ENCODE measurements at places on chromosomes 5 and 9. TPM values are rescaled to one million over a fixed set of nuclear protein-coding genes. Genes with fewer than 3 reads are reported as not detected.

PCDHGA2 gene
- total RNA-seq = 2.8 TPM

COMMD10 gene
- total RNA-seq = 32.0 TPM

FCN2 gene
- not detected for total RNA-seq

SPINK6 gene
- not detected for total RNA-seq

IL9 gene
- total RNA-seq = not detected

LCN9 gene
- total RNA-seq = not detected

CARD9 gene
- 2.0 TPM for total RNA-seq

NXNL2 gene
- 4.3 TPM for total RNA-seq

EGR1 gene
- total RNA-seq = 4.1 TPM

GLRA1 gene
- total RNA-seq = not detected

DNA sequence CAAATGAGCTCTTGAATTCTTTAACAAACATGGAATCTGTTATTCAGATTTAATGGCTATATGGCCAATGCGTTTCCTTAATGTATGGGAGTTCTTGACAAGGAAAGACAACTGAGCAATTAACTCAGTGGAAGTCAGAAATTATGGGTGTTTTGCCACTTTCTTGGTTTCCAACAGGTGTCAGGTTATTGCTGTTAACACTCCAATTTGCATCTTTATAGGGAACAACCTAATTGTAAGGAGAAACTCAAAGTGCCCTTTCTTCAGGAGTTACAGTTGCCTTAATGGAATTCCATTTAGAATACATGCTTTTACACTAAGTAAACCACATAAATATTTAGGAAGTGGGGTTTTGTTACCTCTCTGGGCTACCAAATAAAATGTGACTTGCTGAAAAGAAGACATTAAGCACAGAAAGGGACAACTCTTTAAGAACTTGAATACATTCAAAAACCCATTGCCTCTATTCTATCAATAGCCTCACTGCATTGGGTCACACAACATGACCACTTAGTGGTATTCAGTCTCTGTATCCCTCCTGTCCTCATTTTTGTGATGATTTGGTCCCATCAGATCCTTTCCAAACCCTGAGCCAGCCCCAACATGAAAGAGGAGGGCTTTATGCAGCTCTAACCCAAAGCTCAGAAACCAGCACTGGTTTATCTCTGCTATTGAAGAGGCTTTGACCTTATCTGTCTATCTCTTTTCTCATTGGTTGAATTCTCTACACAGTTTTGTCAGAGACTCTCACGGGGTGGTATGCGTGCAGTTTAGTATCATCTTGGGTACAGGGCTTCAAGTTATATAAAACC is 118.7 kb downstream of the EDIL3 start:
- no peak for DNase-seq

GRCh38 chr5:120805131-120805530 is 341.0 kb downstream of the PRR16 start:
- DNase-seq = no peak

DNA sequence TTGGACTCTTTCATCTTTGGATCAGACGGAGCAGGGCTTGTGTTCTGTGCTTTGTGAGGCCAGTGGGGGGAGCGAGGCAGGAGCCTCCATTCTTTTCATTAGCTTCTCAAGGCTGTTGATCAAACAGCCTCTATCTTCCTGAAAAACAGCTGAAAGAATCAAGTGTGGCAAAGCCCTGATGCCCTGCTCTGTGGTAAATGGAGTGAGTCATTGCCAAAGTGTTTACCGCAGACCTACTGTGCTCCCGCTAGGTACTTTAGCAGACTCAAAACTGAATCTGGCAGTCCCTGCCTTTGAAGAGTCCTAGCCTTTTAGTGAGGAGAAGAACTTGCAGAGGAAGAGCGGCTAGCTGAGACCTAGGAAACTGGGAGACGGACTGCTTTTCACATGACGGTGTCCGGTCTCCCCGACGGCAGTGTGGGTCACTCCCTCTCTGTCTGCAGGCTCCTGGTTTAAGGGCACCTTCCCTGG is 3.3 kb downstream of the ANKRD33B start:
- DNase-seq = no peak

DNA sequence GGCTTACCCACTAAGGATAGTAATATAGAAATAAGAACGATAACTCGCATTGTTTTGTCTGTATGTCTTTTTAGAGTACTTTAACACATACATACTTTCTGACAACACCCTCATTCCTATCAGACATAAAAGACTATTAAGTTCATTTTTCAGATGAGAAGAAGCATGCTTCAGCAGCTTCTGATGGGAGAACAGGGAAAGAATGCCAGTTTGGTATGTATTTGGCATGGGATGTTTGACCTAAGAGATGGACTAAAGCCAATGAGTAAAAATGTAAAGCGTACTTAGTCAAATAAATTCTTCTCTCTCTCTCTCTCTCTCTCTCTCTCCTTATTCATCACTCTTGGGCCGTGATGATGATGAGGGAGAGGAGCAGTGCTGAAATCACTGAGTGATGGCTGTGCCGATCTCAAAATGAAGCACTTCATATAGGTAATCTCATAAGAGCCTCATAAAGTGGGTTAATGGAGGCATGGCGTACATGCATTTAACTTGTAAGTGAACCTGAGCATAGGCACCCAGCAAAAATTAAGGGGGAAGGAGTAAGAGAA is 71.5 kb downstream of the SLIT3 start:
- no peak for DNase-seq

GRCh38 chr9:23254404-23255184 is 571.4 kb downstream of the ELAVL2 start:
- DNase-seq = no peak

GRCh38 chr5:107134931-107135330 is 535.8 kb downstream of the EFNA5 start:
- no peak for DNase-seq

DNA sequence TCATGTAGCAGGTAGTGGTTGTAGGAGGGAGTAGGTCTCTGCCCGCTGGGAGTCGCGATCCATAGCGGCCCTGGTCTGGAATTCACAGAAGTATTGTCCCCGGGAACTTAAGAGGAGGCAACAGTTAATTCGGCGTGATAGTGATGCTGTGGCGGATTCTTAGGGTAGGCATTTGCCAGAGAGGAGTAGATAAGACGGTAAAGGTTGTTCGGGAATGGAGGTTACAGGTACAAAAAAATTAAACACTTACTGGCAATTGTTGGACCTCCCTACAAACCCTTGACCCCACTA is 679 bp downstream of the SMC5 start:
- no peak for DNase-seq

- no peak for DNase-seq
Measured at GRCh38 chr5:15334551-15335266, 165.3 kb upstream of the FBXL7 start.

DNA sequence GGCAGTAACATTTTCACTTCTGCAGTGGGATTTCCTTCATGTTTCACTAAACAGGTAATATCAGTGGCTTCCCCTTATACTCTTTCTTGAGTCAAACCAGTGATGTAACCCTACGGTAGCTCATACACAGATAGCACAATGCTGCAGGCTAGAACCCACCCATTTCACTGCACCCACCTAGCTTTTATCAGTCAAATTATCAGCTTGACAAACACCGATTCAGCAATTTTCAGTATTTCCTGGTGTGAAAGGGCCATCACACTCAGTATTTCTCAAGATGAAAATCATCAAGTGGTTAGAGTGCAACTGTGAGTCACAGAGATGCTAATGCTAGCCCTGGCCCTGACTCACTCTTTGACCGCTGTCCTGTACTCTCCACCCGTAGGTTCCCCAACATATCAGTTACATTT is 242.3 kb upstream of the PTGER4 start:
- peak; percentile 35 for DNase-seq

GRCh38 chr5:93584596-93585040 is 1.6 kb downstream of the NR2F1 start:
- DNase-seq = no peak

DNA sequence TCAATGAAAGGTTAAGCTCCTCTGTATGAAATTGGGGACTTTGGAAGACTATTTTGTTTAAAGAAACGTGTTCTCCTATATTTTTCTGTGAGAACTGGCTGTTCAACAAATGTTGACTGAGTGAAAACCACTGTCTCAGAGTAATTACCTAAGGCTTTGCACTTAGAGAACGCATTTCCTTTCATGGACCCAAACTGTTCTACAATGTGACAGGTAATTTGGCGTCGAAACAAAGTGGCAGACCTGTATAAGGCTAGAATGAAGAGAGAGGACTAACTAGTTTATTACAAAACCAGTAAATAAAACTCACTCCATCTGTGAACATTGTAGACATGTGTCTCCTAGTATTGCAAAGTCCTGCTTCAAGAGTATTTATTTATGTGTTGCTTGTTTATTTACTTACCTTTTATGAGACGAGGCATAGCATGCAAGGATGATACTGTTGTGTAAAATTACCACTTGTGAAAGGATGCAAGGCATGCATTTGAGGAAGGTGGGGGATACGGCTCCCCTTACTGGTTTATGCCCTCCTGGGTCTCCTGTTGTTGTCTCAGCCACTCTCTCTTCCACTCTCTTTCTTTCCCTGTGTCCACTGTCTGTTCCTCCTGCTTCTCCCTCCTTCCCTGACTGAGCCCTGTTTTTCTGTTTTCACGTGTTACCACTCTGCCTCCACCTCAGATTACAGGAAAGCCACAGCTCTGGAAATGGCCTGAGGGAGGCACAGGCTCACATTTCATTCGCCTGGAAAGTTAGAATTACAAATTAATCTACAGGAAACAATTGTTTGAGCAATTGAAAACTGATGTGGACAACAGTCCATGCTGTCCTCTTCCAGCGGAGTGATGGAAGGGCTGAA is 444.0 kb upstream of the ZNF608 start:
- DNase-seq = no peak

- DNase-seq = no peak
Measured at GRCh38 chr5:168843277-168844015, 264.3 kb upstream of the PANK3 start.

- no peak for DNase-seq
Measured at GRCh38 chr5:17276445-17276844, 59.0 kb downstream of the BASP1 start.

DNA sequence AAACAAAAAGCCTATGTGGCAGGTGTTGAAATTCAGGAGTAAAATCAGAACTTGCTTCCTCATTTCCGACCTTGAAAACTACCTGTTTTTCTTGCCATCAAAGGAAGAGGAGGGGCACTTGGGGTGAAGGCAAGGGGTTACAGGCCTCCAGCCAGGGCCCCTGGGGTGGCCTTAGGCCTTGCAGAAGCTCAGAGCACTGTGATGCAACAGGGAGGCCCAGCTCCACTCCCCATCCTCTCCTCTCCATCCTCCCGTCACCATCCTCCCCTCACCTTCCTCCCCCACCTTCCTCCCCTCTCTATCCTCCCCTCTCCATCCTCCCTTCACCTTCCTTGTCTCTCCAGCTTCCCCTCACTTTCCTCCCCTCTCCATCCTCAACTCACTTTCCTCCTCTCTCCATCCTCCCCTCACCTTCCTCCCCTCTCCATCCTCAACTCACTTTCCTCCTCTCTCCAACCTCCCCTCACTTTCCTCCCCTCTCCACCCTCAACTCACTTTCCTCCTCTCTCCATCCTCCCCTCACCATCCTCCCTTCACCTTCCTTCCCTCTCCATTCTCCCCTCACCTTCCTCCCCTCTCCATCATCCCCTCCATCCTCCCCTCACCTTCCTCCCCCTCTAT is 111.6 kb downstream of the WNK2 start:
- DNase-seq = no peak

DNA sequence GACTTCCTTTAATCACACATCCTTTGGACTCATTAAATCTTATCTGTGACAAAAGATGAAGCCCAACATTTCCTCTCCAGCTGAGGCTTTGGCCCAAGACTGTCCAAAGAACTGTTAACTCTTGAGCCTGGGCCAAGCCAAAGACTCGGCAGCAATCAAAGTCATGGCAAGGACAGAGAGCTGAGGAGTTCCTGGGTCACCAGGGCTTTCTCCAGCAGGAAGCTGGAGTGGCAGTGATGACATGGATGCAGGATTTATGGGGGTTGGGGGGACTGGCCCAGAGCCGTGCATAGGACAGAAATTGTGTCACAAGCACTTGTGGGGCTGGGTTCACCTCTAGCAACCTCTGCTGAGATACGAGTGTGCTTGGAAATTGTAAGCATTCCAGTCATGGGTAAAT is 440.3 kb downstream of the PLK2 start:
- no peak for DNase-seq

GRCh38 chr5:151132963-151133362 is 24.6 kb downstream of the ANXA6 start:
- DNase-seq = no peak

- no peak for DNase-seq
Measured at GRCh38 chr9:94933511-94933828, 207.0 kb downstream of the AOPEP start.

DNA sequence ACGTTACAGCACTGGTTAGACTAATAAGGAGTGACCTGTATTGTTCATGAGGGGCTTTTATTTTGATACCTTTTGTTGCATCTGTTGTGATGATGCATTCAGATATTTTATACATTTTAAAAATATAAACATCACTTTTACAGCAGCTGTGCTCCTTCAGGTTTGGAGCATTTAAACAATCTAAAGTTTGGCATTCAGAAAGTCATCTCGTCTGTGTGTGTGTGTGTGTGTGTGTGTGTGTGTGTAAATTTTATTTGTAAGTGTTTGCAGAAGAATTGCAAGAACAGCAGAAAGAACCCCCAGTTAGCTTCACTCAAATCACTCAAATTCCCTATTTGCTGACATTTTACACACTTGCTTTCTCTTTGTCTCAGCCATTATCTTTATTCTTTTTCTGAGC is 87.4 kb downstream of the ERCC6L2 start:
- no peak for DNase-seq

- no peak for DNase-seq
Measured at GRCh38 chr9:96171728-96172127, 130.2 kb downstream of the HSD17B3 start.

- no peak for DNase-seq
Measured at GRCh38 chr5:42591015-42591414, 165.6 kb upstream of the CCDC152 start.

GRCh38 chr5:151571270-151572173 is 19.6 kb downstream of the FAT2 start:
- DNase-seq = no peak

DNA sequence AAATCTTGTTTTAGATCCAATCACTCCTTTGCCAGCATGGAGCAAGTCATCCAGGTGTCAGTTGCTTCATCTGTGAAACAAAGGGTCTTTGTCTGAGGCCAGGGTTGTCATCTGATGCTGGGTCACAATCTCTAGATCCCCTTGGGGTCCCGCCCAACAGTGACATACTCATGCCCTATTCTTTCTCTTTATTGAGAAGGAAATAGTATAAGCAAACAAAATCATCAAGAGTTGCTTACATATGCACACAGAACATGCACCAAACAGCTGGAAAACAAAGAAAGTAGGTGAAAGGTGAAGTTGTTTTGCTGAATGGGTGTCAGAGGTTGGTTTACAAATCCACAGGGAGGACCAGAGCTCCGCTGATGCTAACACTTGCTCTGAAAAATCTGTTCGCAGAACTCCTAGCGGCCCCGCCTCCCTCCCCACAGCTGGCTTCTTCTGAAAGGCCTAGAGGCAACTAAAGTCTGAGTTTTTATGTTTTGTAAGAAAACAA is 106.1 kb upstream of the SLC44A1 start:
- no peak for DNase-seq

DNA sequence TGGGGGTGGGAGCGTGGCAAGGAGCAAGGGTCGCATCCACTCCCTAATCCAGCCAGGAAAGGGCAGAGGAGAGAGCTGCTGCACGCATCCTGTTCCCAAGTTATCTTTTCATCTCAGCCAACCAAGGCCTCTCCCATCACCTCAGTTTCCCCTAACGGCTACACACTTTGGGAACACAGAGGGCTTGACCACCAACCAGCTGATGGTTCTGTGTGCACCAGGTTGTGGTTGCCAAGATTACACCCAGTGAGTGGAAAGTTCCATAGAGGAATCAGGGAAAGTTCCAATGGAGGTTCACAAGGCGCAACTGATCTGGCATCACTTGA is 53.9 kb downstream of the ADAM19 start:
- no peak for DNase-seq

Data from kidney epithelial cell (primary cell).